GM23338 (cell line): ENCODE measurements at places on chromosomes 7 and 10. TPM values are rescaled to one million over a fixed set of nuclear protein-coding genes. Genes with fewer than 3 reads are reported as not detected.
A peak's percentile ranks its signal among the peaks of the same experiment; 100 is the strongest.

- H3K4me1 ChIP-seq: no peaks in the 10 kb centered on the region
- no peak overlapping the region for H3K27ac ChIP-seq
- no peak for DNase-seq
- no peaks in the 10 kb centered on the region for H3K27me3 ChIP-seq
These were observed 45.4 kb downstream of the NAMPT start for GRCh38 chr7:106239406-106239805.

- DNase-seq: no peak
- H3K4me3 ChIP-seq: no peak overlapping the region
- no peak overlapping the region for H3K27ac ChIP-seq
These were observed 62.5 kb upstream of the LEP start for GRCh38 chr7:128178611-128179010.

DNA sequence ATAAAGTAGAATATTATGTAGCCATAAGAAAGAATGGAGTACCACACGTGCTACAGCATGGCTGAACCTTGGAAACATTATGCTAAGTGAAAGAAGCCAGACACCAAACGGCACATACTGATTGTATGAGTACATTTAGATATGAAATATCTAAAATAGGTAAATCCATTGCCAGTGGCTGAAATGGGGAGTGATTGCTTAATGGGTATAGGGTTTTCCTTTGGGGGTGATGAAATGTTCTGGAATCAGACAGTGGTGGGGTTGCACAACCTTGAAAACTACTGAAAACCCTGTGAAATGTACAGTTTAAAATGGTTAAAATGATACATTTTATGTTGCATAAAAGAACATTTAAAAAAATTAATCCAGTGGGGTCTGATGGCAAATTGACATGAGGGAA lies 667.9 kb downstream of the AUTS2 start:
- no peak overlapping the region for H3K4me3 ChIP-seq
- H3K27me3 ChIP-seq: no peaks in the 10 kb centered on the region
- no peaks in the 10 kb centered on the region for H3K36me3 ChIP-seq
- no peak overlapping the region for H3K27ac ChIP-seq
- H3K4me1 ChIP-seq: peaks cover 27% of the 10 kb centered on the region

DNA sequence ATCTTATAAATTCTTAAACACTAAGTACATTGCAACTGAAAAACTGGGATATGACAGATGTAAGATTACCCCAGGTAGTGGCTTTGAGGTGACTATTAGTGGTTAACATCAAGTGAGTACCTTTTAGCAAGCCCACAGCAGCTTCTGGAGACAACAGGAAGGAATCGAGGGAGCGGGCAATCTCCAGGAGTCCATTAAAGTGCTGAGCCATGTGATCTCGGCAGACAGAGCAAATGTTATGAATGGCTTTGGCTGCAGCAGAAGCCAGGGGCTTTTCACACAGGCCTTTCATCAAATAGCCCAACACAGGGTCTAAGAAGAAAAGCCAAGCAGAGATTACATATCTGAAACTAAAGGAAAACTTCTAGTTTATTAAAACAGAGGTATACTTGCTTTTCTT lies 48.9 kb downstream of the IRF5 start:
- peaks cover 14% of the 10 kb centered on the region for H3K4me1 ChIP-seq
- H3K4me3 ChIP-seq: no peak overlapping the region
- H3K27me3 ChIP-seq: no peaks in the 10 kb centered on the region
- peak overlapping the region; percentile 11; the same call in 1 of the 2 replicates for H3K27ac ChIP-seq

- no peak overlapping the region for H3K27ac ChIP-seq
- H3K4me3 ChIP-seq: no peak overlapping the region
- no peaks in the 10 kb centered on the region for H3K36me3 ChIP-seq
- DNase-seq: no peak
These were observed 119.5 kb upstream of the UNC5B start for GRCh38 chr10:71092812-71093401.

DNA sequence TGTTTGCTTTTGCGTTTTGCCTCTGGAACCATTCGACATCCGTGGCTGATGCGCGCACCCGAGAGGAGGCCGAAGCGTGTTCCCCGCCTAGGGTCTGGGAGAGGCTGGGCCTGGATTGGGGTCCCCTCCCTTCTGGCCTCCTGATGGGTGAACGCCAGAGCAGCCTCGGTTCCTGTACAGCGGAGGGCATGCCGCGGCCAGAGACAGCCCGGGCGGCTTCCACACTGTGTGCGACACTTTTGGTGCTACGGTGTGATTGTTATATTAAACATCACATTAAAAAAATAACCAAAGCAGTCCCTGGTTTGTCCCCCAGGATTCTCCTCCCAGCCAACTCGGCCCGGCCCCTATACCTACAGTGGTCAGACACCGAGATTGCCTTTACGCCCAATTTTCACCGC lies 3.7 kb upstream of the HOXA7 start:
- no peaks in the 10 kb centered on the region; the same call in 1 of the 2 replicates for H3K36me3 ChIP-seq
- H3K4me1 ChIP-seq: peaks cover 4% of the 10 kb centered on the region; the same call in 1 of the 2 replicates
- H3K27me3 ChIP-seq: peaks cover 100% of the 10 kb centered on the region
- H3K4me3 ChIP-seq: peak overlapping the region; percentile 64

DNA sequence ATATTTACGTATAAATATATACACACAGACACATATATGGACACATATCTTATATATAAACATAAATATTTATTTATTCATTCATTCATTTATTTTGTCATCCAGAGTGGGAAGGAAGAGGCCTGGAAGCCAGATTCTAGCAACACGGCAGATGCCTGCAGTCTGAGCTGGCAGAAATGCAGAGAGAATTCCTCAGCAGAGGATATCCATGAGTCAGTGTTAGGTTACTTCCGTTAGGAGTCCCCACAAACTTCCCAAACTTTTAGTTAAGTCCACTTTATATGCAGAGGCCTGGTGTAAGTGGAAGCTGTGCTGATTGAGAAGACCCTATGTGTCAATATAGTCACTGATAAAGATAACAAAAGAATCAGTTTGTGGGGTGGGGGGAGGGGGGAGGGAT lies 89.6 kb downstream of the PPP1R17 start:
- DNase-seq: no peak
- no peak overlapping the region for H3K4me3 ChIP-seq
- H3K4me1 ChIP-seq: no peaks in the 10 kb centered on the region
- H3K27ac ChIP-seq: no peak overlapping the region
- no peaks in the 10 kb centered on the region for H3K36me3 ChIP-seq
- H3K27me3 ChIP-seq: peaks cover 100% of the 10 kb centered on the region

DNA sequence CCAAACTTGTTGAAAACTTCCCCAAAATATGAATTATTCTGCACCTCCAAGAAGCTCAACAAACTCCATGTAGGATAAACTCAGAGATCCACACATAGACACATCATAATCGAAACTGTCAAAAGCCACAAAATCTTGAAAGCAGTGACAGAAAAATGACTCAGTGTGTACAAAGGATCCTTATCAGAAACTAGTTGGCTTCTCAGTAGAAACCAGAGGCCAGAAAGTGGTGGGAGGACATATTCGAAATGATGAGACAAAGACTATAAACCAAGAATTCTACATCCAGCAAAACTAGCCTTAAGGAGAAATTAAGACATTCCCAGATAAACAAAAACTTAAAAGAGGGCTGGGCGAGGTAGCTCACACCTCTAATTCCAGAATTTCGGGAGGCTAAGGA lies 38.5 kb downstream of the MCMBP start:
- H3K27ac ChIP-seq: no peak overlapping the region
- H3K27me3 ChIP-seq: no peaks in the 10 kb centered on the region
- H3K36me3 ChIP-seq: peaks cover 63% of the 10 kb centered on the region

DNA sequence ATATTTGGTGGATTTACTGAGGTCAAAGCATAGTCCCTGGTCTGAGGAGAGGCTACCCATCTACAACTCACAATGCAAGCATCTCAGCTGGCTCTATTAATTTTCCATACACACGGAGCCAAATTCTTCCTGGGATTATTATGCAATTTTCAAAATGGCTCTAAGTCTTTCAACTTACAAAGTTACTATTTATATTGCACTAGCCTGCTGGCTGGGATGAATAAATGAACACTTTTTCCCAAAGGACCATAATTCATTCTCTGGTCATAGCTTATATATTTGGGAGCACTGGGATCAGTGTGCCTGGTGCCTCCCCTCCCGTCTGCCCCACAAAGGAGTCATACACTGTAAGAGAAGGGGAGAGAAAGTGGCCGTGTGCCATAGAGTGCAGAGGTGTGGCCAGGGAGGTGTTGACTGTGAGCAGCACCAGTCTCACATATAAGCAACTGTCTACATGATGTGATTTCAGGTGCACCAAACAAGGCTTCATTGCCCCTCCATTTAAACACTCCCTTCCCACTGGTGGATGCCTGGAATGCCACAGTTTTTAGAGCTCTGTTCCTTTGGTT lies 88.6 kb downstream of the ZNF92 start:
- no peak for DNase-seq
- H3K4me3 ChIP-seq: no peak overlapping the region
- no peaks in the 10 kb centered on the region for H3K27me3 ChIP-seq
- H3K4me1 ChIP-seq: no peaks in the 10 kb centered on the region
- no peaks in the 10 kb centered on the region for H3K36me3 ChIP-seq
- H3K27ac ChIP-seq: no peak overlapping the region

- no peak overlapping the region for H3K4me3 ChIP-seq
- H3K4me1 ChIP-seq: no peaks in the 10 kb centered on the region; the same call in 1 of the 2 replicates
- H3K27ac ChIP-seq: no peak overlapping the region
- no peaks in the 10 kb centered on the region for H3K27me3 ChIP-seq
- no peaks in the 10 kb centered on the region for H3K36me3 ChIP-seq
- no peak for DNase-seq
These were observed 10.8 kb upstream of the ELN start for GRCh38 chr7:74017125-74017524.

GRCh38 chr10:105763611-105764010 lies 1122.5 kb downstream of the SORCS3 start:
- no peak overlapping the region for H3K4me3 ChIP-seq
- DNase-seq: no peak
- H3K36me3 ChIP-seq: no peaks in the 10 kb centered on the region
- H3K27ac ChIP-seq: no peak overlapping the region
- no peaks in the 10 kb centered on the region for H3K27me3 ChIP-seq
- no peaks in the 10 kb centered on the region for H3K4me1 ChIP-seq

- H3K4me3 ChIP-seq: no peak overlapping the region
- no peak for DNase-seq
- H3K4me1 ChIP-seq: no peaks in the 10 kb centered on the region
- no peaks in the 10 kb centered on the region for H3K36me3 ChIP-seq
- H3K27me3 ChIP-seq: no peaks in the 10 kb centered on the region
These were observed 706 bp downstream of the TBATA start for GRCh38 chr10:70784471-70784870.

DNA sequence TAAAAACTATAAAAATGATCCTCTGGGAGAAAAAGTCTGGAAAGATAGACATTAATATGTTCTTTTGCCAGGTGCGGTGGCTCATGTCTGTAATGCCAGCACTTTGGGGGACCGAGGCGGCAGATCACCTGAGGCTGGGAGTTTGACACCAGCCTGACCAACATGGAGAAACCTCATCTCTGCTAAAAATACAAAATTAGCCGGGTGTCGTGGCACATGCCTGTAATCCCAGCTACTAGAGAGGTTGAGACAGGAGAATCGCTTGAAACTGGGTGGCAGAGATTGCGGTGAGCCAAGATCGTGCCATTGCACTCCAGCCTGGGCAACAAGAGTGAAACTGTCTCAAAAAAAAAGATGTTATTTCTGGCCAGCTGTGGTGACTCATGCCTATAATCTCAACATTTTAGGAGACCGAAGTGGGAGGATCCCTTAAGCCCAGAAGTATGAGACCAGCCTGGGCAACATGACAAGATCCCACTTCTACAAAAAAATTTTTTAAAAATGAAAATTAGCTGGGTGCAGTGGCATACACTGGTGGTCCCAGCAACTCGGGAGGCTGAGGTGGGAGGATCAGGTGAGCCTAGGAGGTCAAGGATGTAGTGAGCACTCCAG lies 101.9 kb upstream of the LRRN3 start:
- no peaks in the 10 kb centered on the region for H3K36me3 ChIP-seq
- no peak overlapping the region for H3K27ac ChIP-seq
- H3K4me3 ChIP-seq: no peak overlapping the region
- no peaks in the 10 kb centered on the region for H3K27me3 ChIP-seq
- H3K4me1 ChIP-seq: no peaks in the 10 kb centered on the region

DNA sequence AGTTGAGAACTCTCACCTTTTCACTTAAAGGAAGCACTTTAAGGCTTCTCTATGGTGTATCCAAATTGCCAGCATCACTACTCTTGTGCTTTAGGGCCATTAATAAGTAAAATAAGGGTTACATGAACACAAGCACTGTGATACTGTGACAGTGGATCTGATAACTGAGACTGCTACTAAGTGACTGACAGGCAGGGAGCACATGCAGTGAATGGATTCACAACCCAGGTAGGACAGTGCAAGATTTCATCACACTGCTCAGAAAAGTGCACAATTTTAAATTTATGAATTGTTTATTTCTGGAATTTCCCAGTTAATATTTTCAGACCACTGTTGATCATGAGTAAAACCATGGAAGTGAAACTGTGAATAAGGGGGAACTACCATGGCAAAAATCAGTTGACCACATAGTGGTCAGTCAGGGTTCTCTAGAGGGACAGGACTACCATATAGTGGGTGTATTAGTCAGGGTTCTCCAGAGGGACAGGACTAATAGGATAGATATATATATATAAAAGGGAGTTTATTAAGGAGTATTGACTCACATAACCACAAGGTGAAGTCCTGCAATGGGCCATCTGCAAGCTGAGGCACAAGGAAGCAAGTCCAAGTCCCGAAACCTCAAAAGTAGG lies 20.9 kb upstream of the CYP51A1 start:
- H3K4me1 ChIP-seq: no peaks in the 10 kb centered on the region
- no peak for DNase-seq

DNA sequence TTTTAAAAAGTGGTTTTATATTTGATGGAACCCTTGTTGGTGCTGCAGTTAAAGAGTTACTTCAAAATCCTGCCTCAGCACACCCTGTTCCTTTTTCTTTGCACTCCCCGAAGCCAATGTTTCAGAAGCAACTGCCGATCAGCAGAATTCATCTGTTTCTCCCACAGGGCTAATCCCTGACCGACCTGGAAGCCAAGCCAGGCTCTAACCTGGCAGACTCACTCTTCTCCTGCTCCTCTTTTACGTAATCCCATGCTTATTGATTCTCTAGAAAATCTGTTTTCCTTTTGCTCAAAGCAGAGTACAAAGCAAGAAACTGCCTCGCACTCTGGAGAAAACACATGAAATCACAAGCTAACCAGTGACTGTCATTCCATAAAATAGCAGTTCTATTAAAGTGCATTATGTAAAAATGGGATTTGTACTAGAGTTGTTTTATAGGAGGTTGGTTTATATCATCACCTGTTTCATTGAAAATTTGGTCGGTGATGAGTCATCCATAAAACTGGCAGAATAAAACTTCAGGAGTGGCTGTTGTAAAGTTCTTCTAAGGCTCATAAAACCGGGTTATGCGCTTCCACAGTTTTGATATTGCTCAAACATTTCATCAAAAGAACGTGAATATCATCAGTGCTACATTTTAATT lies 99.9 kb downstream of the CNTNAP2 start:
- no peaks in the 10 kb centered on the region for H3K4me1 ChIP-seq
- H3K27ac ChIP-seq: no peak overlapping the region
- H3K36me3 ChIP-seq: no peaks in the 10 kb centered on the region
- DNase-seq: no peak

GRCh38 chr10:87507879-87508483 lies 3.3 kb downstream of the MINPP1 start:
- DNase-seq: no peak
- H3K36me3 ChIP-seq: no peaks in the 10 kb centered on the region; the same call in 1 of the 2 replicates
- no peak overlapping the region for H3K27ac ChIP-seq
- H3K27me3 ChIP-seq: no peaks in the 10 kb centered on the region
- H3K4me1 ChIP-seq: peaks cover 12% of the 10 kb centered on the region

- no peaks in the 10 kb centered on the region for H3K36me3 ChIP-seq
- peak; percentile 57 for DNase-seq
- no peak overlapping the region for H3K4me3 ChIP-seq
- no peak overlapping the region for H3K27ac ChIP-seq
- no peaks in the 10 kb centered on the region for H3K27me3 ChIP-seq
These were observed 31.3 kb upstream of the SMC3 start for GRCh38 chr10:110535958-110536891.

Gene VAX1
- total RNA-seq: not detected in 2 replicates

Gene AKR1C8
- not detected in 2 replicates for total RNA-seq

Gene NUPR2
- total RNA-seq: not detected in 2 replicates

Gene CLDN15
- total RNA-seq: 3.6 and 3.7 TPM in 2 replicates

Gene NODAL
- 28.4 and 29.9 TPM in 2 replicates for total RNA-seq

Gene C10orf71
- total RNA-seq: not detected in 2 replicates

Gene CACNB2
- 3.8 and 5.9 TPM in 2 replicates for total RNA-seq
